Stimulated activated CD4-positive, alpha-beta T cell treated with anti-CD3 and anti-CD28 coated beads, Interleukin-4, amount 100 ng/mL, for 48 hours (primary cell): ENCODE measurements at places on chromosomes 5 and 9.

GRCh38 chr5:141914199-141914743 lies 9.4 kb upstream of the DELE1 start:
- DNase-seq = peak; percentile 4

GRCh38 chr5:99617335-99617734 lies 688.5 kb upstream of the CHD1 start:
- DNase-seq = no peak

DNA sequence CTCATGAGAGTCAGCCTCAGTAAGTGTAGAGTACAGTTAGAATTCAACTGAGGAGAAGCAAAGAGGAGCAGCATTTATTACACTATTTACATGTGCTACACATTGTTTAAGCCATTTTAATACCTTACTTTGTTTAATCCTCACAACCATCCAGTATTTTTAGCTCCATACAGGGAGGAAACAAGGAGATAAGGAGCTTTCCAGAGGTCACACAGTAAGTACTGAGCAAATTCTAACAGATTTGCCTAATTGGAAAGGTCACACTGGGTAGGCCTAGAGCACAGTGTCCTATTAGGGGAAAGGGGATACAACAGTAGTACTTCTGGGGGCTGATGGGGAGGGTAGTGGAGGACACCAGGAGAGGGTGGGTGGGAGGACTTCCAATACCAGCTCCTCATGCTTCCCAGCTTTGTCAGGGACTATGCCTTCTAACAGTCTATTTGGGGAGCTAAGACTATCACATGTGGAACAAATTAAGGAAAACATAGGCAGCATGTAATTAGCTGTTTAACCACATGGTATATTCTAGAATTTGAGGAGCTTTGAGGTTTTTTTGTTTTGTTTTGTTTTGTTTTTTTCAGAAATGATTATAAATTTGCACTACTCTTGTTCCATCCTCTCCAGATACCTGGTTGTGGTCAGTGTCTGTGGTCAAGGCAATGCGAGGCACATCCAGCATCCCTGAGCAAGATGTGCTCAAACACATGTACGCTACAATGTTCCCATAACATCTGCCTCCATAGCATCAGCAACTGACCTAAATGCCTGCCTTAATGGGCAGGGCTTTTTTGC lies 96.0 kb upstream of the SLC12A2 start:
- DNase-seq = no peak

- no peak for DNase-seq
Observed at GRCh38 chr9:95005278-95006143, 279.0 kb downstream of the AOPEP start.

GRCh38 chr5:111227801-111228200 lies 3.6 kb downstream of the CAMK4 start:
- DNase-seq = no peak

DNA sequence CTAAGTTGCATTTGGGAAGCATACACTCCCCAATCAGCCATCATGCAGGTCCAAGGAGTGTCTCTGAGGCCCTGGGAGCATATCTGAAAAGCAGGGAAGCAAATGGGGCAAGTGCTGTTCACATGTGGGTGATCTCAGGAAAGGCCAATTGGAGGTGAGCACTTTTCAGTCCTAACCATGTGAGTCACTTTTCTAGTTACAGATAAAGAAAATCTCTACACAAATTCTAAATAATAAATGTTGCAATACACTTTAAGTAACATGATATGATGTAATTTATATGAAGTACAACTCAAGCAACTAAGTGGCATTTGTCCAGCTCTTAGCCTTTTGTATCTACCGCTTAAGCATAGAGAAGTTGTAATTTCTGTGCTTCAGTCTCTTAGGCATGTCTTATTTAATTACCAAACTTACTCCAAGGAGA lies 18.4 kb downstream of the ADAMTS16 start:
- DNase-seq = no peak

- DNase-seq = no peak
Observed at GRCh38 chr9:5375091-5375490, 35.4 kb upstream of the RLN1 start.

DNA sequence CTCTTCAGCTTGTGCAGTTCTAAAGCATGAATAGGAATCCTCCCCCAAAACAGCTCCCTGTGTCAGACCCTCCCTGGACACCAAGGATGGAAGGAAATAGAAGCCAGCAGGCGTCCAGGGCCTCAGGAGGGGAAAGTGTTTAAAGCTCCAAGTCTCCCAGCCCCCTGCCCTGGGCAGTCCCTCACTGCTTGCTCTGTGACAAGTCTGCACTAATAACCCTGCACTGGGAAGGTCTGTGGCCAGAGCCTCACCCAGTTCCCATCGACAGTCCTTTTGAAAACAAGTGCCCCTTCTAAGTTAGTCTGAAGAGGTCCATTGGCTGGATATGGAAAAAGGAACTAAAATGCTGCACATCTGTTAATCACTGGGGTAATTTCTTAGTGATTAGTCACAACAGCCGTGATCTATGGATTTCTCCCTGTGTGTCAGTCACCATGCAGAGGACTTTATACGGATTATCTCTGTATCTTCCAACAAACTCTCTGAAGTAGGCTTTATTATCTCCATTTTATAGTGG lies 195.3 kb downstream of the FBXL7 start:
- no peak for DNase-seq

- DNase-seq = no peak
Observed at GRCh38 chr5:98769210-98769958, 4.1 kb upstream of the RGMB start.

GRCh38 chr5:92911293-92911692 lies 669.7 kb downstream of the NR2F1-AS1 start:
- DNase-seq = no peak

DNA sequence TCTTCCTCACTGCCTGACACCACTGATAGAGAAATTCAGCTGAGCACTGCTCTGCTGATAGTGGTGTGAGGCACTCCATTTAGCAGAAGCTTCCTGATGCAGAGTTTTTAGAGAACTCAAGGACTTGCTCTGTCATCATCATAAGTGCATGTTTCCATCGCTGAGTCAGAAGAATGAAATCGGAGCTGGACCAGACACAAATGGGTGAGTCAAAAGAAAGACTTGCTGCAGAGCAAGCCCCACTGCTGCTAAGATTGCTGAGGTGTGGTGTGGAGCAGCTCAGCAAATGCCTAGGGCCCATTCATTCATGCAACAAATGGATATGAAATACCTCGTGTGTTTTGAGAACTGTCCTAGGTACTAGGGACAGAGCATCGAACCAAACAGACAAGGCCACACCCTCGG lies 410.2 kb upstream of the SLC30A5 start:
- DNase-seq = no peak

DNA sequence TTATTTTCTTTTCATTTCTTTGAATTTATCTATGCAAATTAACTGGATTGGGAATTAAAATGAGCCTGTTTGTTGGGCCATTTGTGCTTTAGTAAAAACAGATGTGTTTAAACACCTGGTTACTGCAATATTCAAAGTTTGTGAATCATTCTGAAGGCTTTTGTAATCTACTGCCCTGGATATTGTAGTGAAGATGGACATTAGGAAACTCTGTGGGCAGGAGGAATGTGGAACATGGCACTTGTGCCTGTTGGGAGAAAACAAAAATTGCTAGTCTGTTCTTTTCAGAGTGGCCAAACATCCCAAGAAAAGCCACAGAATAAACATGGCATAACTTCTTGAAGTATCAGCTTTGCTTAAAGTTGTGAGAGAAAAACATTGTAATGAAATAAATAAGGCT lies 40.8 kb downstream of the CHSY3 start:
- DNase-seq = no peak

- no peak for DNase-seq
Observed at GRCh38 chr9:97064176-97064575, 25.2 kb upstream of the CTSV start.

- DNase-seq = no peak
Observed at GRCh38 chr9:79685577-79685976, 113.8 kb downstream of the TLE4 start.

GRCh38 chr5:28402590-28403301 lies 1364.4 kb upstream of the CDH9 start:
- no peak for DNase-seq

GRCh38 chr9:22053178-22053577 lies 44.1 kb upstream of the CDKN2B start:
- DNase-seq = no peak

GRCh38 chr5:126674145-126674544 lies 73.4 kb downstream of the PHAX start:
- no peak for DNase-seq

GRCh38 chr5:115875447-115875846 lies 33.7 kb downstream of the AP3S1 start:
- DNase-seq = no peak

GRCh38 chr5:169763376-169764017 lies 126.4 kb downstream of the DOCK2 start:
- no peak for DNase-seq

DNA sequence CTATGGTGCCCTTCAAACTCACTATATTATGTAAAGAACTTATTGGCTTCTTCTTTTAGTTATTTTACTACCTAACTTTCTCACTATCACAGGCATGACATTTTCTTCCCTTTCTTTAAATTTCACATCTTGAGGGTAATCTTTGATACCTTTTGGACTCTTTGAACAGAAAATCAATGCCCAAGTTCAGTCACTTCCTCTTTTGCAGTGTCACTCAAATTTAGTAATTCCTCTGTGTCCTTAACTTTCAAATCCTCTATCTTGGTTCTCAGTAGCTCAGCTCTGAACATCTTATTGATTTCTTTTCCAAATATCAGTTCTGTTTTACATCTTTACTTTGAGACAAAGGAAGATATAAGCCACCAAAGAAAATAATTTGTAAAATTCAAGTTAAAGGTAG lies 25.5 kb downstream of the CNTLN start:
- DNase-seq = no peak

GRCh38 chr5:157511651-157512644 lies 51.9 kb downstream of the NIPAL4 start:
- peak; percentile 17 for DNase-seq

DNA sequence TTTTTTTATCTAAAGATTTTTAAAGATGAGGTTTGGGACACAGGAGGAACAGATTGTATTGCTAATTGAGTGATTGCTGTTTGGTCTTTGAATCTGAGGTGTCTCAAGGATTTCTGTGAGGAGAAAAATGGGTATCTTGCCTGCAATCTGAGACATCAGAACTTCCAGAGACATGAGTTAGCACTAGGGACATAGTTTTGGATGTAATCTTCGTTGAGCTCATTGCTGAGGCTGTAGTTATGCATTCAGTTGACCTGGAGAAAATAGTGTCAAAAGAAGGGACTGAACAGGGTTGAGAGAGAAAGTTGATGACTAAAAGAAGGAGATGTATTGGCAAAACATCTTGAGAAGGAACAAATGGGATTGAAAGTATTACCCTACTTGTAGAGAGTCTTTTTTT lies 24.6 kb downstream of the C9orf85 start:
- no peak for DNase-seq

- no peak for DNase-seq
Observed at GRCh38 chr9:129254566-129255287, 76.7 kb upstream of the IER5L start.

GRCh38 chr9:99180199-99180598 lies 41.5 kb downstream of the ALG2 start:
- no peak for DNase-seq

DNA sequence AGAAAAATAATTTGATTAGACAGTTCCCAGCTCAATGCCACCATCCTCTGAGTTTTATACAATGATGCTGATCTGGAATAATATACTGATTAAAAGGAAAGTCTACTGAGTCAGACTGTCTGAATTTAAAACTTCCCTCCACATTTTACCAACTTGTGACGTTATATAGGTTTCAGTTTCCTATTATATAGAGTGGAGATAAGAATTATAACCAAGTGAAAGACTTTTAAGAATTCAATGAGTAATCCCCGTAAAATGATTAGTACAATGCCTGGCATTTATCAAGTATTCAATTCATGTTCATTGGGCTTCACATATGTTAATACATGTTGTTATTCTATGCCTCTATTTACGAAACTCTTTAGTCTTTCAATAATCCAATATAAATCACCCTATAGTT lies 166.0 kb downstream of the CDH9 start:
- no peak for DNase-seq

- DNase-seq = no peak
Observed at GRCh38 chr9:130143279-130143893, 28.8 kb upstream of the NCS1 start.

DNA sequence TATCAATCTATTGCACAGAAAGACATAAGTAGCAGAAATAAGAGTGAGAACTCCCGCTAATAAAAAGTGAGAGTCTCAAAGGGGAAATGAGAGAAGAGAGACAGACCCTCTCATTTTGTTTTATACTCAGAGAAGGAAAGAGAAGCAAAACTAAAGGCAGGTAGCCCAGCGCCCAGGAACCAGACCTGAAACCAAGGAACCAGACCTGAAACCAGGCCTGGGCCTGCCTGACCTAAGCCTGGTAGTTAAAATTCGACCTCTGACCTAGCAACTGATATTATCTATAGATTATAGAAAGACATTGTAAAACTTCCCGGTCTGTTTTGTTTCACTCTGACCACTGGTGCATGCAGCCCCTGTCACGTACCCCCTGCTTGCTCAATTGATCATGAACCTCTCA lies 134.5 kb upstream of the SEMA6A start:
- DNase-seq = no peak

DNA sequence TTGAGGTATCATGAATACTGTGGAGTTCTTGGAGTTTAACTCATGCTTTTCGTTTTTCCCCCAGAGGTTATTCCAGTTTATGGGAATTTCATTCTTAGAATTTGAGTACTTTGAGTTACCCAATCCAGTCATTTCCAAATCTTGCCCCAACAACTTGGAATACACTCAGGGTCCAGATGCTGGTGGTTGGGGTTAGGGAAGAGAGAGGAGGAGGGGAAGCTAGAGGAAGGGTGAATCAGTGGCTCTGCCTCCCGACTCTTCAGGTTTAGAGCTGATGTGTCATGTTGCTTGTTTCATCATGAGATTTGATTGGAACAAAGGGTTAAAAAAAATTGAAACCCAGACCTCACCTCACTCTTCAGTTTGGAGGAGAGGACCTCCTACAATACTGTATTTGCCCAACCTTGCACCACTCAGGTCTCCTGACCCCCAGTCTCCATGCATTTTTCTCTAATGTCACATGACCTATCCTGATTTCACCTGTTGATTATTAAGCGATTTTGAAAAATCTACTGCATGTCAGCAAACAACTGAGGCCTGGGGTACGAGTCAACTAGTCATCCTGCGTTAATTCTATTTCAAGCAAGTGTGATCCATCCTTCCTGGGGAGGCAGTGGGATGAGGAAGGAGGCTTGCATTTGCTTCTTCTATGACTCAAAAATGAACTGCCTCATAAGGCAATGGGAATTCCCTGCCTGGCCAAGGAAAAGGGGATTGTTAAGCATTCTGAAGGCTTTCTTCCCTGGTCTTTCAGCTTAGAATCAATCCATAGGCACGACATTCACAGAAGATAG lies 6.2 kb upstream of the SLC1A3 start:
- no peak for DNase-seq

- DNase-seq = no peak
Observed at GRCh38 chr5:127550652-127551409, 33.4 kb downstream of the PRRC1 start.

GRCh38 chr9:17319864-17320263 lies 185.0 kb downstream of the CNTLN start:
- no peak for DNase-seq

DNA sequence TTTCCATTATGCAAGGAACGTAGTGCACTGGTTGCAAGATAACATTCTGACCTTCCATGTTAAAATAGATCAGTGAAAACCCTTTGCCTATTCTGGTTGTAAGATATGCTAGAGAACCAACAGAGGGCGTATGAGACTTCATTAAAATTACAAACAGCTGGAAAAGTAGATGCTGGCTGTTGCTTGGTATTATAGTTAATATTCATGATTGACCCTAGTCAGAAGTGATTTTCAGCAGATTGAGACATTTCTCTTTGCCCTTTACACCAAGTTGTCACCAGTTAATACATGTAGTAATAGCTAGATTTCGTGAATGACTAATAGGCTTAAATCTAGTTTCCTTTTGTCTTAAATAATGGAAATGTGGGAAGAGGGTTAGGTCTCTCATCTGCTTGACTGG lies 13.8 kb upstream of the FGF18 start:
- no peak for DNase-seq
